ENCODE measurements at places on chromosomes 6 and 20.
A peak's percentile ranks its signal among the peaks of the same experiment; 100 is the strongest.

DNA sequence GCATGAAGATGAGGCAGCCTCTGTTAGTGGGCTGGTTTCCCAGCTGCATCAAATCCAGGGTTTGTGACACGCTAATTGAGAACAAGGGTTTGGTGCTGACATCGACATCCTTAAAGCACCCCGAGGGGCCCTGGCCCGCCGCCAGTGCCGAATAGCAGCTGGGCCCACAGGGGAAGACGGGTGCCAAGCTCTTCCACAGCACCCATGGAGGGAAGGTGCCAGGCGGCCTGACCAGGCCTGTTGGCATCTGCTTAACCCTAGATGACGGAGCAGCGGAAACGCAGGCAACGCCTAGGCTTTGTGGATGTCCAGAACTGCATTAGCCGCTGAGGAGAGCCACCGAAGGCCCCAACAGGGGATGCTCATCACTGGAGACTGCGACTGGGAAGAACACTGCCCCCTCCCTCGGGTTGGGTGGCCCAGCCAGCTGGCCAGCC, 16.0 kb downstream of the UQCC2 start:
- DNase-seq: peak; percentile 29

GRCh38 chr6:2866171-2866846, 24.6 kb upstream of the SERPINB1 start:
- no peak for DNase-seq

DNA sequence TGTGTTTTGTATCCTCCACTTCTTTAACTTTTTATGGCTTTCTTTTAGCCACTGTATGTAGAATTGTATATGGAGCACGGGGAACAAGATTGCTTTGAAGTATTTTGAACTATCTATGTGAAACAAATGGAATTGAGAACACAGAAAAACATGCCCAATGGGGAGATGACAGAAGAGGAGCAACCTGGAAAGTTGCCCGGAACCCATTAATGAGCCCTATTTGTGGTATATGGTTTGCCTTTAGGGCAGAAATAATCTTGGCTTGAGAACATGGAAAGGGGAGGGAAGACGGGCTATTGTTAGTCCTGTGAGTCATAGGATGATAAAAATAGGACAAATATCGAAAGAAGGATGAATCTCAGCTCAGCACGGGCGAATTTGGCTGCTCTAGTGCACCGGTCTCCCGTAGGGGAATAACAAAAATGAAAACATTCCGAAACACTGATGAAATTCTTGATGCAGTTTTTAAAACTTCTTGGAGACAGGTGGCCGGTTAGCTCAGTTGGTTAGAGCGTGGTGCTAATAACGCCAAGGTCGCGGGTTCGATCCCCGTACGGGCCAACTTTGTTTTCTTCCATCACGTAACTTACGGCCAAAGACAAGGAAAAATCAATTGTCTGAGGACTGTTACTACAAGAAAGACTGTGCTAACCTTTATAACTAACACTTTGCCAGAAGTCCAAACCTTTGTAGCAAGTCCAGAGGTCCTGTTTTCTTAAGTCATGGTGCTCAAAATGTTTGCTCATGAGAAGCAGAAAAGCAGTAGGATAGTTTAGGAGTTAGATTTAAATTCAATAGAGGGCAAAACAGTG, 15.7 kb downstream of the HMGN4 start:
- no peak for DNase-seq

- no peak for DNase-seq
Measured at GRCh38 chr6:144075187-144075586, 20.2 kb downstream of the SF3B5 start.

All from D341Med (cell line).